Thymus (tissue), 14 donors: ENCODE measurements at places on chromosomes 3 and 15. TPM values are rescaled to one million over a fixed set of nuclear protein-coding genes. Genes with fewer than 3 reads are reported as not detected.

- H3K36me3 ChIP-seq, result no peaks in the 10 kb centered on the region
- no peak overlapping the region for H3K4me3 ChIP-seq
Measured at GRCh38 chr15:20280933-20281463, 260.6 kb downstream of the GOLGA6L6 start.

GRCh38 chr3:133924041-133924440 lies 28.4 kb upstream of the RAB6B start:
- peaks cover 16% of the 10 kb centered on the region for H3K27me3 ChIP-seq
- DNase-seq, result no peak
- H3K27ac ChIP-seq, result no peak overlapping the region
- H3K4me1 ChIP-seq, result peaks cover 5% of the 10 kb centered on the region
- H3K4me3 ChIP-seq, result no peak overlapping the region

- no peaks in the 10 kb centered on the region for H3K4me1 ChIP-seq
- no peak overlapping the region for H3K27ac ChIP-seq
- H3K36me3 ChIP-seq, result no peaks in the 10 kb centered on the region
- no peak for DNase-seq
- peaks cover 80% of the 10 kb centered on the region for H3K27me3 ChIP-seq
Measured at GRCh38 chr15:45134682-45135604, 5.1 kb downstream of the DUOX1 start.

DNA sequence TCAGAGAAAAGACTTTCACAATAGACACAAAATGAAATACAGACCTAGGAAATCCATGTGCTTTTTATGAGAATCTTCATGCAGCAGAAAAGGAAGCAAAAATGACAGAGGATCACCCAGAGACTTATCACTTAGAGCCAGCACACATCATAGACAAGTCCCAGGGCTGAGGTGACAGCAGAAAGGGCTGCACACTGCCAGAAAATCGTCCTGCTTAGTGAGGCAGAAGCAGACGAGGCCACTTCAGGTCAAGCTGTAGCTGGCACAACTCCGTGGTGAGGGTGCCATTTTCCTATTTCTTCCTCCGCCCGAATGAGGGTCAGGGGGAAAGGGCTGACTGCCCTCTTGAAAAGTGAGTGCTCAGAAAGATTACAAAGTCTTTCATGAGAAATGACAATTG lies 95.9 kb upstream of the TNIK start:
- H3K4me1 ChIP-seq, result no peaks in the 10 kb centered on the region
- H3K27ac ChIP-seq, result no peak overlapping the region
- H3K27me3 ChIP-seq, result no peaks in the 10 kb centered on the region
- no peak for DNase-seq
- H3K36me3 ChIP-seq, result no peaks in the 10 kb centered on the region

DNA sequence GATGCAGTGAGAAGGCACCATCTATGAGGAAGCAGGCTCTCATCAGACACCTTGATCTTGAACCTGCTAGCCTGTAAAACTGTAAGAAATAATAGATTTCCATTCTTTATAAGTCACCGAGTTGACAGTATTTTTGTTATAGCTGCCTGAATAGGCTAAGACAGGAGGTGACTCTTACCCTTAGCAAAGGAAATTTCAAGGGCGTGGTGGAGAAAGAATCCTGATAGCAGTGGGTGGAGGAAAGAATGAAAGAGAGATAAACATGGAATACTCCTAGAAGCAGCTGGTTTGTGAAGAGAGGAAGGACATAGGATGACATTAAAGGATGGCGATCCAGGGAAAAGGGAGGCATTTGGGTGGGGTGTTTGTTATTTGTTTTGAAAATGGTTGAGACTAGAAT lies 41.4 kb downstream of the SIDT1 start:
- H3K27me3 ChIP-seq, result no peaks in the 10 kb centered on the region
- H3K4me1 ChIP-seq, result no peaks in the 10 kb centered on the region
- H3K27ac ChIP-seq, result no peak overlapping the region
- H3K4me3 ChIP-seq, result no peak overlapping the region
- H3K36me3 ChIP-seq, result no peaks in the 10 kb centered on the region

DNA sequence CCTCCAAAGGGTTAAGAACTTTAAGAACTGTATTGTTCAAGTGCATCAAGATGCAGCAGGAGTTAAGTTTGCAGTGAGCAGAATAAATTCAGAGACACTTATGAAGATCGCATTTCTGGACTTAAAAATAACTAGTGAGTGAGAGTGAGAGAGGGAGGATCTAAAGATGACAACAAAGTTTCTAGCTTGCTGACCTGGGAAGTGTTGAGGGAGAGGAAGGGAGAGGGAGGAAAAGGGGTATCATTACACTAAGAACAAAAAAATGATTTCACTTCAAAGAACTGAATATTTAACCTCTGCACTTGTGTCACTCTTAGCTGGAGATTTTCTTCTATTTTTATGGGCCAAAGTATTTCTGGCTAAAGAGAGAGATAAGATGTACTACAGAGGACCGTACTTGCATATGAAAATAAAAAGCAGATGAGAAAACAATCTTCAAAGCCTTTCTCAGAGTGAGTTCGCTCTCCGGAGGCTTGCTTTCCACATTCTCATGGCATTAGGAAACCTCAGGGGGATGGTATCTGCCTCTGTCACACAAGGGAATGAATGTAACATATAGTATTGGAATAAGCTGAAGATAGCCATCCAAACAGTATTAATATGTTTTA lies 91.4 kb upstream of the TJP1 start:
- no peak overlapping the region for H3K27ac ChIP-seq
- no peak for DNase-seq
- H3K4me1 ChIP-seq, result no peaks in the 10 kb centered on the region
- no peaks in the 10 kb centered on the region for H3K36me3 ChIP-seq

GRCh38 chr3:175192536-175192935 lies 333.4 kb downstream of the NAALADL2 start:
- H3K27me3 ChIP-seq, result no peaks in the 10 kb centered on the region
- H3K4me1 ChIP-seq, result no peaks in the 10 kb centered on the region
- H3K27ac ChIP-seq, result no peak overlapping the region
- no peak for DNase-seq
- H3K4me3 ChIP-seq, result no peak overlapping the region
- H3K36me3 ChIP-seq, result no peaks in the 10 kb centered on the region

DNA sequence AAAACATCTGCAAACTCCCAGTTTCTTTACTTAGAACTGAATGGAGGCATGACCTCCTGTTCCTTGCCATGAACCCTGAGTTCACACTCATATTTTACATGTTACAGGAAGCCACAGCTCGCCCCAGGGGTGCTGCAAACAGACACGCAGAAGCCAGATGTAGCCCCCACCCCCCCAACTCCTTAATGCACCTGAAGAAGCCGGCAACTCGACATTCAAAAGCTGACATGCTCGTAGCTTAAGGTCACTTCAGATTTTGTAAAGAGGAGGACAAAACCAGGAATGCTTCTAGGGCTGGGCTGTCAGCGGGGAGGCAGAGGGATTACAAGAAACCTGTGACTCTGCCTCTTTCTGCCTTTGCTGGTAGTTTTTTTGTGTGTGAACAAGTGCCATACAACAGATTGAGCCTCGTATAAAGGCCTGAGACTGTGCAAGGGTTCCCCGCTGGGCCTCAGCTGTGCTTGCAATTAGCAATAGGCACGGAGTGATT lies 42.0 kb upstream of the FEZF2 start:
- no peak overlapping the region for H3K27ac ChIP-seq
- no peak overlapping the region for H3K4me3 ChIP-seq
- H3K4me1 ChIP-seq, result no peaks in the 10 kb centered on the region
- no peaks in the 10 kb centered on the region for H3K36me3 ChIP-seq
- no peak for DNase-seq

DNA sequence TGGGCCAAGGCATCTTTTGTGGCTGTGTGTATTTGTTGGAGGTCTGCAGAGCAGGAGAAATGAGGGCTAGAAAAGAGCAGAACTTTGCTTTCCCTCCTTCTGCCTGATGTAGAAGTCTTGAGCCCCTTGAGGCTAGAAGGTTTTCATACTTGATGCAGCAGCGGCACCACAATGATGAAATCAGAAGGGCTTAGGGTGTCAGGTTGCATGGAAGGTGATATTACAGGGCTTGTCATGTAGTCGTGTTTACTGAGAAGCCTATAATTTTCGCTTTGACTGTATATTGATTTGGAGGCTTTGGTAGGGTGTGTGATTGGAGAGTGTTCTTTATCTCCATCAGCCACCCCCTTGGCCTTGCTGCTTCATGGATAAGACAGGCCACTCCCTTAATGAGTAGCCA lies 339.8 kb downstream of the THSD4 start:
- H3K4me1 ChIP-seq, result no peaks in the 10 kb centered on the region
- no peaks in the 10 kb centered on the region for H3K36me3 ChIP-seq
- no peak for DNase-seq

- no peaks in the 10 kb centered on the region for H3K36me3 ChIP-seq
- no peak overlapping the region for H3K4me3 ChIP-seq
- no peak for DNase-seq
- H3K4me1 ChIP-seq, result no peaks in the 10 kb centered on the region
Measured at GRCh38 chr3:190575437-190576185, 61.7 kb downstream of the IL1RAP start.

DNA sequence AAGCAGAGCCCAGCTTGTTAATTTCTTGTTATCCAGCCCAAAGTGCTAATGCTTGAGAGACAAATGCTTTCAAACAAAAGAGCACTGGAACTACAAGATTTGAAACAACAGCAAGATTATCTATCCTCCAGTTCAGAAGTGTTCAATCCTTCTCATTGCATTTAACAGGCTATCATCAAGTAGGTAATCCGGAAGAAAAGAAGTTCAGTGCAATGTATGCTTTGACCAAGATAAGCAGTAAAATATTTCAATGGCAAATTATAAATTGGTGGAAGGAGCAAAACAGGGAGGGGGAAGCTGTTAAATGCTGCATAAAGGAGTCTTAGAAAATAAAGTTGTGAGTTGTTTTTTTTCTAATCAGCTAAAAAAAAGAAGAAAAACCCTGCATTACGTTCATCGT lies 8.8 kb downstream of the LRIG1 start:
- no peak for DNase-seq
- no peaks in the 10 kb centered on the region for H3K36me3 ChIP-seq
- peaks cover 4% of the 10 kb centered on the region for H3K27me3 ChIP-seq
- H3K4me1 ChIP-seq, result peaks cover 60% of the 10 kb centered on the region
- no peak overlapping the region for H3K4me3 ChIP-seq

- no peak overlapping the region for H3K4me3 ChIP-seq
- no peaks in the 10 kb centered on the region for H3K36me3 ChIP-seq
- no peak for DNase-seq
Measured at GRCh38 chr3:63333815-63334214, 55.7 kb downstream of the SYNPR start.

DNA sequence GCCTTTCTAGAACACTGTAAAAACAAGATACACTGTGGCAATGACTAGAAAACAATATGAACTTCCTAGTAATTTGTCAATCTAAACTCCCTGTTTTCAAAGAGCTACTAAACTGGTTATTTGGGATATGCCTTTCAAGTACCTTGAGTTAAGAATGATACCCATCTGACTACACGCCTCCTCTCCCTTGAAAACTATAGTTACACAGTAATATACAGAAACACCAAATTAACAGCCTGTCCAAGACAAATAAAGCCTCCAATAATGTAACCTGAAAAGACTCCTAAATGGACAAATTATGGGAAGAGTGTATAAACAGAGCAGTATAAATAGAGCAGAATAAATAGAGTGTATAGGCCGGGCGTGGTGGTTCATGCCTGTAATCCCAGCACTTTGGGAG lies 70.1 kb downstream of the SMARCC1 start:
- no peak overlapping the region for H3K4me3 ChIP-seq
- H3K36me3 ChIP-seq, result peaks cover 89% of the 10 kb centered on the region
- no peak overlapping the region for H3K27ac ChIP-seq

DNA sequence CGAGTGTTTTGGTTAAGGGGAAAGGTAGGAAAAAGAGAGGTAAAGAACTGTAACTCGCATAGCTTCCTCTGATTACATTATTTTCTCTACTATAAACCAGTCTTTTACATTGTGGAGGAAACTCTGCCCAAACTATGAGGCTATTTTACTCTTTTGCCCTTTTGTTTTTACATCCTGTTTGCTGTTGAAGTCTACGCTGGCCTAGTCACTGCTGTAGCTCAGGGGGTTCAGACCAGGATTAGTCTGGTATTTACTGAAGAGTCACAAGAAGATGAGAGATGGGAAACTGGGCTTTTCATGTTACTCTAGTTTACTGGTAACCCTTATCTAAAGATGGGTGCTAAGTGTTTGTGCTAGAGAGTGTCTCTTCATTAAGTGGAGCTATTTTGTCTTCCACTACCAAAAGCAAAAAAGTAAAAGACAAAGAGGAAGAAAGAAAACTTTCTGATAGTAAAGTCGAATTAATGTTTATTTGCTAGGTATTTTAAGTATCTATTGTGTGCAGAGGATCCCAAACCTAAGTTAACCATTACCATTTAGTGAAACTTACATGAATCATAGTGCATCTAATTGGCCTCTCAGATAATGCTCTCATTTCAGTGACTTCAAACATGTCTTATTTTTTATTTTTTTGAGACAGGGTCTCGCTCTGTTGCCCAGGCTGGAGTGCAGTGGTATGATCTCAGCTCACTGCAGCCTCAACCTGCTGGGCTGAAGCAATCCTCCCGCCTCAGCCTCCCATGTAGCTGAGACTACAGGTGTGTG lies 10.9 kb downstream of the RARB start:
- no peaks in the 10 kb centered on the region for H3K4me1 ChIP-seq
- no peak overlapping the region for H3K27ac ChIP-seq
- no peaks in the 10 kb centered on the region for H3K27me3 ChIP-seq

- H3K4me3 ChIP-seq, result no peak overlapping the region
- no peak for DNase-seq
- peaks cover 21% of the 10 kb centered on the region for H3K4me1 ChIP-seq
- no peak overlapping the region for H3K27ac ChIP-seq
- no peaks in the 10 kb centered on the region for H3K36me3 ChIP-seq
Measured at GRCh38 chr3:188007897-188008296, 146.1 kb upstream of the LPP start.

DNA sequence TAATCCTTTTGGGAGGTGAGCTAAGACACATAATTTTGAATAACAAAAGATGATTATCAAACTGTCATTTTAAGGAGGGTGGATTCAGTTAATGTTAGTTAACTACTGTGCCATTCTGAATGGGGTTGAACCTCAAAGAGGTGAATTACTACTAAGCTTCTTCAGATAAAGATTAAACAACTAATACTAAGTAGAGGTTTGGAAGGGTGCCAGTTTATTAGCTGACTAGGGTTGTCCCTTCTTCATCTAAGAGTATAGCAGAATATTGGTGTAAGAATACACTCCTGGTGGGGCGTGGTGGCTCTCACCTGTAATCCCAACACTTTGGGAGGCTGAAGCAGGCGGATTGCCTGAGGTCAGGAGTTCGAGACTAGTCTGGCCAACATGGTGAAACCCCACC lies 123.1 kb upstream of the LRRFIP2 start:
- no peak overlapping the region for H3K4me3 ChIP-seq
- peaks cover 33% of the 10 kb centered on the region for H3K36me3 ChIP-seq
- no peak for DNase-seq

GRCh38 chr15:52734329-52734728 lies 55.1 kb upstream of the ATOSA start:
- no peak for DNase-seq
- H3K27ac ChIP-seq, result no peak overlapping the region
- no peaks in the 10 kb centered on the region for H3K36me3 ChIP-seq
- H3K27me3 ChIP-seq, result no peaks in the 10 kb centered on the region
- H3K4me1 ChIP-seq, result peaks cover 7% of the 10 kb centered on the region

Gene ERICH6
- total RNA-seq, result 0.14 TPM

Gene ROPN1
- total RNA-seq, result 0.09 TPM

Gene THPO
- total RNA-seq, result not detected

Gene RETNLB
- total RNA-seq, result not detected

Gene CCR9
- 214 TPM for total RNA-seq

Gene SLCO2A1
- total RNA-seq, result 1.5 TPM

Gene CDAN1
- 8.1 TPM for total RNA-seq

Gene MST1R
- 8.9 TPM for total RNA-seq
